ENCODE measurements at places on chromosomes 11 and 22. TPM values are rescaled to one million over a fixed set of nuclear protein-coding genes. Genes with fewer than 3 reads are reported as not detected.

DNA sequence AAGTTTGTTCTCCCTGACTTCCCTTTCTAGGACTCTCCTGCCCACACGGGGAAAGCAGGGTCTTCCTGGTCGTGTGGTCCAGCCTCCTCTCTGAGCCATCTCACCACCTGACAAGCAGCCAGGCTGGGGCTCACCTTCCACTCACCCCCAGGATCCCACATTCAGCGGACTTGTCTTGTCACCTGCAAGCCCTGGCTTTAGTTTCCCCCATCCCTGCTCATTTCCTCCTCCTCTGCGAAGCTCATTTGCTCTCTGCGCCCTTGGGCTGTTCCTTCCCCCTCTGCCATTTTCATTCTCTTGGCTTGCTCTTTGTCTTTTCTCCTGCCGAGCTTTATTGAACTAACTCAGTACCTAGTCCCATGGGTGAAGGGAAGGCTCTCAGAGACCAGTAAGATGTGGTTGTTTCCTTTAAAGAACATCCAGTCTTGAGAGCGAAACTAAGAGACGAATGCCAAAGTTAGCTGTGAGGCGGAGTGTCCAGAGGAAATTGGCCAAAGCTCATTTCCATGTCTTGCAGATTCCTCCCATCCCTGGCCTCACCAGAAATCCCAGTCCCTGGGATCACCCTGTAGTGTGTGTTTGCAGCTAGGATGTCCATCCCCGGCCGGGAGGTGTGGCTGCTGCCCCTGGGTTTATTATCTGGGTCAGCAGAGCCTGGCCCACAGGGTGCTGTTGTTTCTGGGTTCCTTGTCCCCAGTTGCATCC is 2.0 kb downstream of the ST14 start:
- DNase-seq = no peak

DNA sequence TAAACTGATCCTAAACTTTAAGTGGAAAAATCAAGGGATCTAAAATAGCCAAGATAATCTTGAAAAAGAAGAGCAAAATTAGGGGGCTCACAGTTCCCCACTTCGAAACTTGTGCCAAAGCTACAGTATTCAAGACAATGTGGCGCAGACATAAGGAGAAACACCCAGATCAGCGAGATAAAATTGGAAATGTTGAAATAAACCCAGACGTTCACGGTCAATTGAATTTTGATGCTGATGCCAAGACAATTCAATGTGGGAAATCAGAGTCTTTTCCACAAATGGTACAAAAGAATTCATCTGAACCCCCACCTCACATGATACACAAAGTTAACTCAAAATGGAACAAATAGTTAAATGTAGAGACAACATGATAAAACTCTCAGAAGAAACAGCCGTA is 601.6 kb downstream of the BRD1 start:
- no peak for DNase-seq

DNA sequence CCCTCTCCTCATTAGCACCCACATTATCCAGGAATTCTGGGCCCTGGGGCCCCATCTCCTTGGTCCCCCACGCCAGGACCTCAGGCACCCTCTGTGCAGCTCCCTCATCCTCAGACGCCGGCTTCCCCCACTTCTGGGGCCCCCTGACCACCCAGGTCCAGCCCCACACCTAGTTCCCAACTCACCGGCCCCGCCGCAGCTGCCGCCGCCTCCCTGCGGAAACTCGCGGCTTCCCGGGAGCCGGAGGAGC is at the start of gene PCSK7:
TSS of gene PCSK7 (minus strand) at position 232 of the 250 bp plus-strand sequence. CDS start 2,229 bp downstream, outside the sequence.
- DNase-seq = no peak

- no peak for DNase-seq
Measured at GRCh38 chr22:35054064-35054463, 11.9 kb upstream of the ISX start.

Gene SLC1A2
- not detected for total RNA-seq

DNA sequence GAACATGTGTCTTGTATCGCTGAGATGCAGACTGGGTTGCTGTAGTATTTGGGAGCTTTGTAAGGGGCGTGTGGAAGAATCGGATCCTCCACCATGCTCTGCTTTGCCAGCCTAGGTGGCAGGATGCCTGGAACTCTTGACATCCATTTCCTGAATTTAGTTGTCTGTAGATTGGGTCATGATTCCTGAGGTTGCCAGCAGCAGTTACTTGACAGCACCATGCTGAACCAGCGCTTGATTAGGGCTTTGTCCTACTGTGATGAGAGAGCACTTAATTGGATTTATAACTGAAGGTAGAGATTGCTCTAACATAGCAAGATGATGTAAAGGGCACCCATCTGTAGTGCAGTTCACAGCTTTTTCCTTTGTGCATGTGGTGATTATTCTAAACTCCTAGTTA is 75.6 kb upstream of the HORMAD2 start:
- no peak for DNase-seq

DNA sequence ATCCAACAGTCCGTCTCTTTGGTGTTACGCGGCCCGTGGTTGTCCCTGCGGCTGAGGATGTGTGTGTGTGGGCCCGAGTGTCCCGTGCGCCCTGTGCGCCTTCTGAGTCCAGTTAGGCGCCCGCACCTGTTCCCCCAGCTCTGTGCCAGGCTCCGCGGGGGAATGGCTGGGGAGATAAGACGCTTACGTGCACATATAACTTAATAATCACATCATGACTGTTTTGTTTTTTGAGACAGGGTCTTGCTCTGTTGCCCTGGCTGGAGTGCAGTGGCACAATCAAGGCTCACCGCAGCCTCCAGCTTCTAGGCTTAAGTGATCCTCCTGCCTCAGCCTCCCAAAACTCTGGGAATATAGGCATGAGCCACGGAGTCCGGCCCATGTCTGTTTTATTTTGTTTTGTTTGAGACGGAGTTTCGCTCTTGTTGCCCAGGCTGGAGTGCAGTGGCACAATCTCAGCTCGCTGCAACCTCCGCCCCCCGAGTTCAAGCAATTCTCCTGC is 817 bp downstream of the ARL2 start:
- DNase-seq = no peak

- DNase-seq = no peak
Measured at GRCh38 chr11:110761991-110762390, 49.8 kb upstream of the ARHGAP20 start.
